ENCODE measurements at places on chromosomes 6 and 20.

- DNase-seq, result no peak
Measured at GRCh38 chr6:21227486-21227885, 366.1 kb upstream of the SOX4 start.

DNA sequence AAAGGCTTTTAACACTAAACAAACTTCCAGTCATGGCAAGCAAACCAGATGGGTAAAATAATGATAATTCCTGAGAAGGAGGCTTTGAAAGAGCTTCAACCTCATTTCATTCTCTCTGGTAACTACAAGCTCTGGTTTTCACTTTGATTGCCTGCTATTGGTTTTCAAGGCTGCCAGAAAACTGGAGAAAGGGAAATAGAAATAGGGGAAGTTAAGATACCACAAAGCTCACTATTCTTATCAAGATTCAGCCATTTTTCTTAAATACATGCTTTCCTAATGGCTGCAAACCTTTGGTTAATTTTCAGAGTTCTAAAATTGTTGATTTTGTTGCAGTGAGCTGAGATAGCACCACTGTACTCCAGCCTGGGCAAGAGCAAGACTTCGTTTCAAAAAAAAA is 42.5 kb upstream of the NELFCD start:
- DNase-seq, result no peak

- DNase-seq, result no peak
Measured at GRCh38 chr6:84511929-84512328, 252.5 kb downstream of the TBX18 start.

GRCh38 chr20:13858439-13858838 is 73.6 kb downstream of the NDUFAF5 start:
- DNase-seq, result no peak

DNA sequence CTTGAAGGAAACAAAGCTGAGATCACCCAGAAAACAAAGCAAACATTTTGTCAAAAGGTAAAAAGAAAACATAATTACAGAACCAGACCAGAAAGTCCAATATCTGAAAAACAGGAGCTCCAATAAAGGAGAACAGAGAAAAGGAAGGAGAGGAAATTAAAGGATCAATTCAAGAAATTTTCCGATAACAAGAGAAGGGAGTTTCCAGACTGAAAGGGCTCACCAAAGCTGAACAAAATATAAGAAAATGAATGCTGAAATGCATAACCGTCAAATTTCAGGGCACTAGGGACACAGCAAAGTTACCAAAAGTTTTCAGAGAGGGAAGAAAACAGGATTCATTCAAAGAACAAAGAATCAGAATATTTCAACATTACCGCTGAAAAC is 23.9 kb downstream of the ILRUN start:
- DNase-seq, result no peak

DNA sequence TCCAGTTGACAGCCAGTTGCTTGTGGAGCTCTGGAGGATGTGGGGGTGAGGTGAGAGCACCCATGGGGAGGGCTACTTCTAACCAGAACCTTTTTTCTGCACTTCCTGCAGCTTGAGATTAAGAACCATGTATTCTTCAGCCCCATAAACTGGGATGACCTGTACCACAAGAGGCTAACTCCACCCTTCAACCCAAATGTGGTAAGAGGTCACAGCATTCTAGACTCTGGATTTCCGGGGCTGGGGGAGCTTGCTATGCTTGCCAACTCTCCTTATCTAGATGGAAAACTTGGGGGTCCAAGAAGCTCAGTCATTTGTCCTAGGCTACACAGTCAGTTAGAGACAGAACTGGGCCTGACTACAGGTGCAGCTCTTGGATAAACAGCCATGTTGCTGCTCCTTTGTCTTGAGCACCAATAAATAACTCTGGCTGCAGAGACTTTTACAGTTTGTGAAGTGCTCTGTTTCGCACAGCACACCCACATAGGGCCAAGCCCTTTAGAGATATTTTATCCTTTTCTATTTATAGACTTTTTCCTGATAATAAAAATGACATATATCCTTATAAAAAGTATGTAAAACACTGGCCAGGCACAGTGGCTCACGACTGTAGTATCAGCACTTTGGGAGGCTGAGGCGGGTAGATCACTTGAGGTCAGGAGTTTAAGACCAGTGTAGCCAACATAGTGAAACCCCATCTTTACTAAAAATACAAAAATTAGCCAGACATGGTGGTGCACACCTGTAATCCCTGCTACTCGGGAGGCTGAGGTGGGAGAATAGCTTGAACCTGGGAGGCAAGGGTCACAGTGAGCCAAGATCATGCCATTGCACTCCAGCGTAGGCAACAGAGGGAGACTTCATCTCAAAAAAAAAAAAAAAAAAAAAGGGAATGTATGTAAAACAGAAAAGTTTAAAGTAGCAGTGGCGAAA is 10.6 kb upstream of the IFT52 start:
- no peak for DNase-seq

DNA sequence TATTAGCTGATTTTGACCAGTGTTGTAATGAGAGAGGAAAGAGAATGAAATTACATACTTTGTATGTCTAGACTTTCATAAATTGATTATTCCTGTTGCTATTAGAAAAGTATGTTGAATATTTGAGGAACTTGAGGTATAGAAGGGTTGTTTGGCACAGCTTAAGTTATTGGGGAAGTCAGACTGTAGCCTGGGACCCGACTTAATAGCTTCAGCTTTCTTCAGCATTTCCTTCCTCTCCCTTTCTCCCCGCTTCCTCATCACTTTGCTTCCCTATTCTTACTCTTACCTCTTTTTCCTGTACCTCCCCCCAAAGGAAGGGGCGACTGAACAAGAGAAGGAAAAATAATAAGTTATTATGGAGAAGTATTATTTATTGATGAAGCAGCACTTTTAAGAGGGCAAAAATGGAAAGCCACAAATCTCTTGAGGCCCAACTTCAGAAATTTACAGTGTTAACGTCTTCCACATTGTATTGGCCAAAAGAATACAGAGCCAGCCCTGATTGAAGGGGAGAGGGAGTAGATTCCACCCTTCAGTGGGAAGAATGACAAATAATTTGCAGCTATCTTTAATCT is 7.4 kb downstream of the SENP6 start:
- DNase-seq, result no peak

- no peak for DNase-seq
Measured at GRCh38 chr6:168439794-168440450, 1.1 kb upstream of the SMOC2 start.

DNA sequence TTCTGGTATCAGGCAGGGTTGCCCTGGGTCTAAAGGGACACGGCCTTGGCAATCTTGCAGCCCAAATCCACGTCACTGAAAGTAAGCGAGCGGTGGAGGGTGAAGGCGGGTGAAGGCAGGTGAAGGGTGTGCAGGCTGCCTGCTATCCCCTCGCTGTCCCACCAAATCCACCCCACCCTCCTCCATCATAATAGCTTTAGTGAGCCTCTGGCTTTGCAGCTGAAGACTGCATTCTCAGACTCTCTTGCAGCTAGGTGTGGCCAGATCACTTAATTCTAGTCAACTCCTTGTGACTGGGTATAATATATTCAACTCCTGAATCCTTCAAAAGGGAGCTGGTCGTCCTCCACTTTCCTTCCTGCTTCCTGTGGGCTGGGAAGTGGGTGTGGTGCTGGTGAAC is 126.7 kb upstream of the TRAF3IP2 start:
- no peak for DNase-seq

- DNase-seq, result no peak
Measured at GRCh38 chr6:105357165-105357564, 45.7 kb downstream of the PREP start.

DNA sequence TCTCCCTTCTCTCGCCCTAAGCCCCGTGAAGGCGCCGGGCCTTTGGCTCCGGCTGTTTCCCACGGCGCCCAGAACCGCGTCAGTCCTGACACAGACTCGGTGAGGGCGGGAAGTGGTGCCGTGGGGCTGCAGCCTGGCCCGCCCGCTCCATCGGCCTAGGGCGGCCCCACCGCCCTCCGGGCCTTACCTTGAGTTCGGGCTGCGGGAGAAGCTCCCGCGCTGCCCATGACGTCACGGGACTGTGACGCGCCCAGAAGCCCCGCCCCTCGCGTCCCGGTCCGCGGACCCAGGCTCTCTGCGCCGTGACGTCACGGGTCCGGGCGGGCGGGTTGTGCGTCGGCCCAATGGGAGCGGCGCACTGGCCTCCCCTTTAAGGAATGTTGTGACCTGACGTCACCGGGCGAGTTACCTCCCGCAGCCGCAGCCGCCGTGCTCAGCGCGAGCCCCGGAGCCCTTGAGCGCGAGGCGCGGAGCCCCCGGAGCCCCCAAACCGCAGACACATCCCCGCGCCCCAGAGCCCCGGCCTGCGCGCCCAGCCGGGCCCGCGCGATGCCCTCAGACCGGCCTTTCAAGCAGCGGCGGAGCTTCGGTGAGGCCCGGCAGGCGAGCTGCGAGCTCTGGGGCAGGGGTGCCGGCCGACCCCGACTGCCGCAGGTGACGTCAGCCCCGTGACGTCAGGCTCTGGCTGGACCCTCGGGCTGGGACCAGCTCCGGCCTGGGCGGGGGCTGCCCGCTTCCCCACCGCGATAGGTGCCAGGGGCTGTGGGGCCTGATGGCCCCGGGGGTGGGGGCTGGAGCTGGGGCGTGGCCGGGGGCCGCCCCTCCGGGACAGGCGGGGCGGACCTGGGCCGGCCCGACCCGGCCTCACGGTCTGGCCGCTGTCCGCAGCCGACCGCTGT is at the start of gene MAP1LC3A:
Gene MAP1LC3A (plus strand): TSS at position 399 of the 899 bp plus-strand sequence. CDS start 151 bp downstream, at position 550.
- peak; percentile 97 for DNase-seq

- DNase-seq, result no peak
Measured at GRCh38 chr6:20800229-20800628, 266.0 kb downstream of the CDKAL1 start.

Data from iPS-NIHi11 (cell line).